DMS53 (cell line): ENCODE measurements at places on chromosomes 6 and 20.

- no peak for DNase-seq
Measured at GRCh38 chr6:95230071-95230740, 347.1 kb upstream of the MANEA start.

DNA sequence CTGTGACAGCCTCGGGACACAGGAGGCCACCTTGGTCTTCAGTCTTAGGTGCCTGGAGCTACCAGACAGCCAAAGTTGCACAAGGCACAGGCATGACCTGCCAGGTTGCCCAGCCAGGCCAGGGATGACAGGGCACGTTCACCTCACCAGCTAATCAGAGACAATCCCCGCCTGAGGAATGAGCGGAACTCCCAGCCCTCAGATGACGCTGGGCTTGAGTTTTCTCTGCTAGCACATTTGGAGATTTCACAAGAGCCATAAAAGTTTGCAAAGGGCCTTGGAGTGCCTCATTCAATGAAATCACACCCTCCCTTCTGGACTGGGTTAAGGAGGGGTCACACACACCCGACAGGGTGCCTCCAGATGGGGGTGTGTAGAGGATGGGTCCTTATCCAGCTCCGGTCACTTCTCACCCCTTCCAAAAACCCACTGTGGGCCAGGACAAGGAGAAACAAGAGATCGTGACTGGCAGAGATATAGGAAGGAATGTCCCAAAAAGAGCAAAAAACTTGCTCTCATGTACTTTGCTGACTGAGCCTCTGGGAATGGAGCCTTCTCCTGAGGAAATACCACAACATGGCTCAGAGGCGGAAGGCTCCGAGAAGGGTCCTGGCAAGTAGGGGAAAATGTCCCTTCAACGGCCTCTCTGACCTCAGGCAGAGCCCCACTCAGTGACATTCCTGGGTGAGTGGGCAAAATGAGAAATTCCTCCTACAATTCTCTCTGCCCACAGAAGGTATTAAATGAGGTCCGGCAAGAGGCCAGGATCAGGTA, 121.6 kb downstream of the ISM1 start:
- DNase-seq, result no peak

- DNase-seq, result no peak
Measured at GRCh38 chr6:149627672-149628071, 20.8 kb downstream of the KATNA1 start.

- peak; percentile 52 for DNase-seq
Measured at GRCh38 chr6:102619585-102619984, 1226.1 kb downstream of the GRIK2 start.

- no peak for DNase-seq
Measured at GRCh38 chr6:87243812-87244211, 78.6 kb upstream of the SMIM8 start.

DNA sequence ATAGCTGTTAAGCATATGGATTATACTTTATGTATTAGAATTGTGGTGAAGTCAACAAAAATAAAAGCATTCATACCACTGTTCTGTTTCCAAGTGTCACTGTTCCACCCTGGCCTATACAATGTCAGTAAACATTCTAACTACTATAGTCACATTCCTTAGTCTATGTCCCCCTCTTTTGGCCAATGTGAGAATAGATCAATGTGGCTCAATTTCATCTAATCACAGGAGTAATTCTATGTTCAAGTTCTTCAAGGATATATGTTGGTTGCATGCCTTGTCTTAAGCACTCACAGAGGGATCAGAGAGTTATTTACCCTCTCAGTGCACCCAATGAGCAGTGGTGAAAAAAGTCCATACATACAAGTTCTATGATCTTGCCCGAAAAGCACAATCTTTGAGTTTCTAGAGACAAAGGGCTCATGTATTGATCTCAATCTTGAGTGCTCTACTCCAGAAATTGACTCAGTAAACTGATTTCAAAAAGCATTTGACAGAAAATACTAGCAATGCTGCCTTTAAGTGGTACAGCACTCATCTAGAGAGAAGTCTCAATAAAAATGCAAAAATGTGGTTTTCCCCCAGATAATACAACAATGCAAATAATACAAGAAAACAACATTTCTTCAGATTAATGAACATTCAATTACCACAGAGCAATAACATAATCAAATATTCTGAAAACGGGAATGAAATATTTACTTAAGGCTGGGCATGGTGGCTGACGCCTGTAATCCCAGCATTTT, 16.5 kb downstream of the SMLR1 start:
- DNase-seq, result peak; percentile 57

- no peak for DNase-seq
Measured at GRCh38 chr6:39193201-39193791, 36.0 kb downstream of the KCNK5 start.

- no peak for DNase-seq
Measured at GRCh38 chr6:109076377-109076776, 18.3 kb downstream of the SESN1 start.

- no peak for DNase-seq
Measured at GRCh38 chr6:90643381-90643780, 56.5 kb upstream of the MAP3K7 start.

- DNase-seq, result peak; percentile 87
Measured at GRCh38 chr20:2872459-2873009, 747 bp upstream of the PTPRA start.

DNA sequence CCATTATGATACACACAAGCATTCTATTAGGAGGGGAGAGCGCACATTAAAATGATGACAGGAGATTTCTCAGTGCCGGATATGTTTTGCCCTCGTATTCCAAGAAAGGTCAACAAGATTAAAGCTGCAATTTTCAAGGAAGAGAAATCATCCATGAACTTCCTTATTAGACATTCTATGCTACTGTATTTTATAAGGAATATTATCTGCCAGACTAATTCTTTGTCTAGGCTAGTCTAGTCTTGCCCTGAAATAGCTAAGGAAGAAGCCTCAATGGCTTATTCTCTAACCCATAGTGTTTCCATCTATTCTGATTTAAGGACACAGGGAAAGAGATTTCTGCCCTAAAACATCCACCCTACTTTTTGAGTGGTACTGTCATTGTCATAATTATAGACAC, 315.4 kb downstream of the ADGRG6 start:
- DNase-seq, result no peak

GRCh38 chr6:143092768-143093167, 32.1 kb downstream of the AIG1 start:
- no peak for DNase-seq

GRCh38 chr6:112933947-112934346, 586.8 kb downstream of the RFPL4B start:
- no peak for DNase-seq

- DNase-seq, result no peak
Measured at GRCh38 chr6:74780831-74781230, 425.0 kb downstream of the COL12A1 start.

DNA sequence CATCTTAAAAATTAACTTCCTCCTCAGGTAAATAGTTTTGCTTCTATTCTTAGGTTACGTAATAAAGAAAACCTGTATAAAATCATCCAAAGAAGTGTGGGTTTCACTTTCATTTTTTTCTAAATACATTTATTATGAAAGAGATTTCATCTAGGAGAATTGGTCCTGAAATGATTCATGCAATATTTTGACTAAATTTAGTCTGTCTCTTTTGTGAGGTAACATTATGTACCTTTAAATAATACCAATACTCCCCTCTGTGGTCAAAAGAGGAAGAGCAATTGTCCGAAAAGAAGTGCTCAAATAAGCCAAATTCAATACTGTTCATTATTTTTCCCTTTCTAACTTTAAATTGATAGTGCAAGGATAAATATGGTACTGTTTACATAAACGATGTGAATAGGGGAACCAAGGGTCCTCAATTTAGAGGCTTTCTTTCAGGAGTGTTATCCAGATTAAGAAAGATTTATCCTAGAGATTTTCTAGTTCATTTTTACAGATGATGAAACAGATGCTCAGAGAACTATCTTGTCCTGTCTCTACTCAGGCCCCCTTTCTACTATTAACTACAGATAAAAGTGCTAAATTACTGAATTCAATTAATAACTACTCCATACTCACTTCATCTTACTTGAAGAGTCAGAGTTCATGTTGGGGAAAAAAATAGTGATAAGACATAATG, 26.2 kb downstream of the CYP39A1 start:
- DNase-seq, result peak; percentile 74

- DNase-seq, result peak; percentile 94
Measured at GRCh38 chr6:40962241-40962640, 76.8 kb downstream of the UNC5CL start.

- no peak for DNase-seq
Measured at GRCh38 chr20:48238781-48239180, 453.5 kb upstream of the SULF2 start.

- peak; percentile 17 for DNase-seq
Measured at GRCh38 chr6:144062786-144063185, 32.6 kb downstream of the SF3B5 start.

DNA sequence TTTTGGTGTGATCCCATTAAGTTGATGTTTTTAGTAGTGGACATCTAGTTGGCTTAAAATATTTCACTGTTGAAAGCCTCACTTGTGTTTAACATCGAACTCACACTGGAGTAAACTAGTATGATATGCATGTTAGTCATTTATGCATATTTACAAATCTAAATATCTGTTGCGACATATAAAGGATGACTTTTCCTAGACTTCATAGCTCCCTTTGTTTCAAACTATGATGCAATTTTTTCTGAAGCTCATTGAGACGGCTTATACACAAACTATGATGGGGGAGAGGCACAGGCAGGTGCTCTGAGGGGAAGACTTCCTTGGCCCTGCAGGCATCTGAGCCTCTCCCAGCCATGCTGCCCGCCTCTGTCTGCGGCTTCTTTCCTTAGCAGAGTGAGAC, 11.8 kb upstream of the FOXC1 start:
- no peak for DNase-seq

- DNase-seq, result no peak
Measured at GRCh38 chr6:109323241-109323640, 59.0 kb downstream of the CD164 start.

- DNase-seq, result no peak
Measured at GRCh38 chr20:17786221-17786718, 86.5 kb downstream of the BANF2 start.
